PC-3 (cell line): ENCODE measurements at places on chromosomes 5 and 9.

DNA sequence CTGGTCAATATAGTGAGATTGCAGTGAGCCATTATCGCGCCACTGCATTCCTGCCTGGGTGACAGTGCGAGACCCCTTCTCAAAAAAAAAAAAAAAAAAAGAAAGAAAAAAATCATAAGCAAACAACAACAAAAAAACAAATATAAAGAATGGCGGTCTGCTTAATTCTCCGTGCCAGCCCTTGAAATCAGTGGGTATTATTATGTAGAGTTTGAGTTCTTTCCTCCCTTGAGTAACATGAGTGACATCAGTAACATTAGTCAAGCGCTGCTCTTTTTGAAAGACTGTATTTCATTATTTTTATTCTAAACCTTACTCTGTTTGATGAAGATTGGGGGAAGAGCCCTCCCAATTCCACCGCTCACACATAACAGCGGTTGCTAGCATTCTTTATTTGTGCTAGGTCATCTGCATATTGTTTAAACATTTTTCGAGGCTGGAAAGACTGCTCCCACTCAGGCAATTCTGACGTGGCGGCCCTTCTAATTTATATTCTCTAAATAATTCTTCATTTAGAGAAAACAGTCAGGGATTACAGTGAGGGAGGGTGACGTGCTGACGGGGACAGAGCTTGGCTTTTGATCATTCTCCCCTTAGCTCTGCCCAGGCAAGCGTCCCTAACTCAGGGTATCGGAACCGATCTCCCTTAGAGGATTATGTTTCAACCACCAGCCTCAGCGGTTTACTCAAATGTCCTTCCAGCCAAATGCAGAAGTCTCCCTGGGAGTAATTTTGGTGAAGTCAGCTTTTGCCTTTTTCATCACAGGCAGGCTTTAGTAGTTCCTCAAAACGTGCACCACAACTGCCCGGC, 860 bp upstream of the MARCHF6 start:
- peak; percentile 54 for DNase-seq

GRCh38 chr5:66469684-66470083, 126.5 kb upstream of the MAST4 start:
- DNase-seq, result no peak

DNA sequence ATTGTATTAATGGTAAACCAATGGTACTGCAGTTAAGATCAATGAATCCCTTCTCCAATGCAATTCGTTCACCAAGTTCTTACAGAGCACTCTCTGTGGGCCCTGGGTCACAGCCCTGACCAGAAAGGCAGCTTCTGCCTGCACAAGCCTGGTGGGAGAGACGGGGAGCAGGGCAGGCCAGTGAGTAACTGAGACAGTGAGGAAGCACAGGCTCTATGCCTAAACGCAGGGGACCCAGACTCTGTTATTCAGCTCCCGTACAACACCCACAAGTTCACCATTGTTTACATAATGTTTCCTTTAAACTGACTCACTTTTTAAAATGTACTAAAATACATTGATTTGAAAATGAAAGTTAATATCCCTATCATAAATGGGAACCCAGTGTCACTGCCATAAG, 40.5 kb upstream of the CTSL start:
- no peak for DNase-seq

DNA sequence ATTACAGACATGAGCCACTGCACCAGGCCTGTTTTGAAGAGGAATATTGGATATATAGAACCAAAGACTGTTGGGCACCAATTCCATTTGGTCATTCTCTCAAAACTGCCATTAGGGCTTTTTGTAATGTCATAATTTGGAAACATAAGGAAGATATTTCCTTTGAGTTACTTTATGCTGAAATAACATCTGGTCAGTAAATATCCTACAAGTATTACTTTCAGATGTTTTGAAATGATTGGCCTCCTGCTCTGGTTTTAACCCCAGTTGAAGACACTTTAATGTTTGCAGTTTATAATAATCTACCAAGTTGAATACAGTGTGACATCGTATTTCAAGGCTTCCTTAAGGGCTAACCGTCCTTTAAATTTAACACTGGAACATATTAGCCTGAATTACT, 33.6 kb downstream of the LRRTM2 start:
- DNase-seq, result no peak

DNA sequence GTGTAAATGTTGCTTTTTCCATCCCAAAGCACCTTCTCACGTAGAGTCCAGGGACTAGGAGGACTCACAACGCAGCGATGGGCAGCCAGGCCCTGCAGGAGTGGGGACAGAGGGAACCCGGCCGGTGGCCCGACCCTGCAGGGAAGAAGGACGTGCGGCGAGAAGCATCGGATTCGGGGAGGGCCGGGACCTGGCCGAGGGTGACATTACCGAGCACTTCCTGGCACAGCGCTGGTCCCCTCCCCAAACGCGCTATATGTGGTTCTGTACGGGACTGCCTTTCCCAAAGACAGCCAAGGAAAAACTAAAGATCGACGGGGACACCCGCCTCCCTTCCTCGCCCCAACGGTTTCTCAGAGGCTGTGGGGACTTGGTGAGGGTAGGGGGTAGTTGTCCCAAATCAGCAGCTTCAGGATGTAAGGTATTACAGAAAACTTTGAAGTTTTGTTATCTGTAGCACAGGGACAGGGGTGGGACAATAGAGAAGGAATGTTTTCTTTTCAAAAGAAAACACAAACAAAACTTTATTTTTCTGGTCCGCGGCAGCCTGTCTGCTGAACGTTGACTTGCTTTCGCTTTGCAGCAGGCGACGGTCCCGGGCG, 887 bp upstream of the MAP3K1 start:
- peak; percentile 42 for DNase-seq

GRCh38 chr5:127439644-127440043, 77.8 kb upstream of the PRRC1 start:
- DNase-seq, result no peak

- peak; percentile 95 for DNase-seq
Observed at GRCh38 chr5:5288201-5288600, 134.3 kb upstream of the ICE1 start.

DNA sequence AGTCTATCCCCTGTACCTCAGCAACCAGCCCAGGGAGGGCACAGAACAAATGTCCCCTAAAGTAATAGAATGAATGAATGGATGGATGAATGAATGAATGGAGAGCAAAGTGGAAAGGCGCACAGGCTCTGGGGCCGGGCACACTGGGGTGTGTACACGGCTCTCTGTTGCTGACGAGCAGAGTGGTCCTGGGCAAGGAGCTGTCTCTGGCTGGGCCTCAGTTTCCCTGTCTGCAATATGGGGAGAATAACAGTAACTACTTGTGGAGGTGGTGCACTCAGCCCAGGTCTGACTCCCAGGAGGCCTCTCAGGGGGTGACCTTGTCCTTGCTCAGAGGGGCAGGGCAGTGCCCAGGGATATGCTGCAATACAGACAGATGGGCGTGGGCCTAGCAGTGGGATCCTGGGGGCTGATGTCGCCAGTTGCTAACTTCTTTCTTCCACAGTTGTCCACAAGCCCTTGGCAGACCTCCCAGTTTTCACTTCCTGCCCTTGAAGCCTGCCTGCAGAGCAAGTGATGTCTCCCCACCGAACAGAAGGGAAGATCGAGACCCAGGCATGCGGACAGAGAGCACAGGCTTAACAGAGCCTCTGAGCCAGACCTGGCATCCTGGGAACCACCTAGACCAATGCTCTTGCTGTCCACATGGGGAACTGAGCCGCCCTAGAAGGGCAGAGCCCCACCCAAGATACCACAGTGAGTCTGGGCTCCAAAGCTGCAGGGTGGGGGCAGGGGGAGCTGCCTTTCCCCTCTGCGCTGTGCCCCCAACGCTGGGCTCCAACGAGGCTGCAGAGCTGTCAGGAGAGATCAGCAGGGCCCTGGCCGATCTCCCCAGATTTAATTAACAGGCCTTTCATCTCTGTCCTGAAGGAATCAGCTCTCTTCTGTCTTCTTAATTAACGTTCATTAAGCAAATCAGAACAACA, 13.6 kb upstream of the LAMC3 start:
- DNase-seq, result peak; percentile 28

DNA sequence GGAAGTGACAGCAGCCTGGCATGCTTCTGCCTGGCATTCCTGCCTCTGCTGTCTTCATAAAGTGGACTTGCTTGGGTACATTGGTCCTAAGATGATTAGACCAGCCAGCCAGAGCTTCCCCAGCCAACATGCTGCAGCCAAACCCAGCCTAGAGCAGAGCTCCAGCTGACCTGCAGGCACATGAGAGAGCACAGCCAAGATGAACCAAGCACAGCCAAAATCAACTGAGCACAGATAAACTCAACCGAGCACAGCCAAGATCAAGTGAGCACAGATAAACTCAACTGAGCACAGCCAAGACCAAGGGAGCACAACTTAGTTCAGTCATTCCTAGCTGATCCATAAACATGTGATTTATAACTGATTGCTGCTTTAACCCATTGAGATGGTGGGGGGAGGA, 266.5 kb downstream of the MSX2 start:
- DNase-seq, result no peak

DNA sequence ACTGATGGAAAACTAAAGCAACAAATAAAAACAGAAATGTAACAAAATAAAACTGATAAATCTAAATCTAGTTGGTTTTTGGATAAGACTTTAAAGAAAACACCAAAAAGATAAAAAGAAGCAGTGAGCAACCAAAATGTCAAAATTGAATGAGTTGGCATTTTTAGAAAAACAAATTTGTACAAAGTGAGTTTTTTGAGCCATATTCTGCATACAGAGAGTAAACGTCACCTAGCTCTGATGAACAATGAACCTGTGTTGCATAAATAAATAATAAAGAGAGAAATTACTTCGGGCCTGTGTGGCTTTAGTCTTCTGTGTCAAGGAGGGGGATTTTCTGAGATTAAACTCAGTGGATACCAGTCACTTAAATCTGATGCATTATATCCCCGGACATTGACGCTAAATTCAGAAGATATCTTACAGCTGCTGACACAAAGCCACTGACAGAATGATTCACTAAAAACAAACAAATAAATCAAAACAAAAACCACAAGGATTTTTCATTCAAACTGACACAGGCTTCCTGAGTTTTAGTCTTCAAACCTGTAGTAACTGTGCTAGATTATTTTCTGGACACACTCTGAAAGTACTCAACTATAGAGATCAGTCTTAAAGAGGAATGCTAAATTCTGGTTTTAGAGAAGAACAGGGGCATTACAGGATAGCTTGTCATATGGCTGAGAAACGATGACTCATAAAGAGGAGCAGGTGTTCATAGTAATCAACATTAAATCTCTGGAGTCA, 403.5 kb upstream of the ST8SIA4 start:
- peak; percentile 70 for DNase-seq

DNA sequence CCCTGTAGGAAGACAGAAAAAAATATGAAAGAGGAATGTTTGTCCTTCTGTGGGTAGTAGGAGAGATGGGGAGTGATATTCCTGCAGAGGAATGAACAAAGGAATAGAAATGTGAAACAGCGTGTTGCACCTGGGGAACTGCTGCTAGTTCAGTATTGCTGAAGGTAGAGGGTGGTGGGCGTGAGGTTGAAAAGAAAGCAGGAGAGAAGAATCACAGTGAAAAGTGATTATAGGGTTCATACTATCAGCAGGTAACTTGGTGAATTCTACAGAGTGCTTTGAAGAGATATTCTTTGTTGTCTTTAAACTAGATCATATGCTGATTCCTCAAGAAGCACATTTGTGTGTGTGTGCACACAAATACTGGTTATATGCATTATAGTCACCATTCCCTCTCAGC, 95.6 kb downstream of the ADGRV1 start:
- DNase-seq, result no peak

GRCh38 chr5:114255260-114255659, 106.6 kb upstream of the KCNN2 start:
- no peak for DNase-seq

DNA sequence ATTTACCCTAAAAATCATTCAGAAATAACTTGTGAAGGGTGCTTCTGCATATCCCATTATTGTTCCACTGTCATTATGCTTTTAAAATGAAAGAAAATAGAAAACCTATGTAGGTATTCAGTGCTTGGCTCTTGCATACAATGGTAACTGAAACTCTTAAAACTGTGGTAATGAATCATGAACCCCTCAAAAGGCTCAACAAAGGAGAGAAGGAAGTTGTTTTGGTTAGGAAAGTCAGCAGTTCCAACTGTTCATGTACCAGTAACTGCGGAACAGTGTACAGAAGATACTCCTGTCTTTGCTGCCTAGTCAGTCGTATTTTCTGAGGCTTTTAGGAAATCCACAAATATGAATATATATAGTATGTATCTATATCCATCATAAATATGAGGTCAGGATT, 96.1 kb downstream of the OSMR start:
- no peak for DNase-seq

DNA sequence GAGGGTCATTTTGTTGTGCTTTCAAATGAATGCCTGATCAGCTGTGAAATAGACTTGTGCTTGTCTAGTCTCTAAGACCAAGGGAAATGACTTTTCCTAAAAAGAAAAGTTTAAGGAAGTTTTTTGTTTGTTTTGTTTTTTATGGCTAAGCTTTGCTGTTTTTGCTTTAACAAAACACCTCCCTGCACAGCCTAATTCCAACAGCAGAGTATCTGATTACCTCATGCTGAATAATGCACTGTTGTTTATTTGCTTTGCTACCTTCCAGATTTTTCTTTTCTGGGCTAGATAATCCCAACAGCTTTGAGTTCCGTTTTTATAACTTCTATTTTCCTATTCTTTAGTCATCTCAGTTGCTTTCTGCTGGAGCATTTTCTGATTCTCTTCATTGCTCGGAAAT, 95.8 kb downstream of the AOPEP start:
- DNase-seq, result peak; percentile 47

GRCh38 chr5:55915783-55916182, 64.6 kb downstream of the IL31RA start:
- DNase-seq, result no peak

DNA sequence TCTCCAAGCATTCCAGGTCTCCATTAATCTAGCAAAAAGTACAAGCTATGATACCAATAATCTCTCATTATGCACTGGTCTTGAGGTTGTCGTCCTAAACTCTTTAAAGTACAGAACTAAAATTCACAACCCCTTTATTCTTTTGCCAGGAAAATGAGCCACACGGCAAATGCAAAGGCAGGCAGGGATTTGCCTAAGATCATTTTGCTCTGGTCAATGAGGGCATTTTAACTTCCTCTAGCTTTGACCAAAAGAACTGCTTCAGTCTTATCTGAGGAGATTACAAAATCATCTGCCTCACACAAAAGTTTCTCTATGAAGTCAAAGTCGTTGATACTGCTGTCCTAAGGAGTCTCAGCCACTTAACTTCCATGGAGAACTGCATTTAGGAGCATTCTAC, 51.8 kb downstream of the EPB41L4B start:
- no peak for DNase-seq
